ENCODE measurements at places on chromosomes 11 and 22. TPM values are rescaled to one million over a fixed set of nuclear protein-coding genes. Genes with fewer than 3 reads are reported as not detected.

Gene TBX10
- total RNA-seq, result not detected

Gene ZNF280B
- total RNA-seq, result 0.54 TPM

Gene MMP8
- not detected for total RNA-seq

Gene SGSM1
- total RNA-seq, result 5.9 TPM

Gene SPON1
- total RNA-seq, result 0.17 TPM
